ENCODE measurements at places on chromosomes 16 and 17.

- DNase-seq = no peak
Measured at GRCh38 chr16:89764711-89765201, 43.4 kb downstream of the ZNF276 start.

DNA sequence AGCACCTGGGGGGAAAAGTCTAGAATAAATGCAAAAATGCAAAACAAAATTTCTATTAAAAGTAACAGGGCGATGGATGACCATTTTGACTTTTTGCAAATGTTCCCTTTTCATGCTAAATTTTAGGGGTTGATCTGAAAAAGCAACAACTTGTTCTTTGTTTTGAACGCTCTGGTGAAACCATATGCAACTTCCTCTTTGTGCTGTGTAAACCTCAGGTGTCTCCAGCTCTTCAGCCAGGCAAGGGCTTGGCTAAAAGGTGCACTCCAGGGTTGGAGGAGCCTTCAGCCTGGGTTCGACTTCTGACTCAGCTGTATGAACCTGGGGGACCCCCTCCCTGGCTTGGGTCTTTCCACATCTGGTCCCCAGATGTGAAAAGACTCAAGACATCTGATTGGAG lies 9.5 kb downstream of the IRF8 start:
- DNase-seq = no peak

DNA sequence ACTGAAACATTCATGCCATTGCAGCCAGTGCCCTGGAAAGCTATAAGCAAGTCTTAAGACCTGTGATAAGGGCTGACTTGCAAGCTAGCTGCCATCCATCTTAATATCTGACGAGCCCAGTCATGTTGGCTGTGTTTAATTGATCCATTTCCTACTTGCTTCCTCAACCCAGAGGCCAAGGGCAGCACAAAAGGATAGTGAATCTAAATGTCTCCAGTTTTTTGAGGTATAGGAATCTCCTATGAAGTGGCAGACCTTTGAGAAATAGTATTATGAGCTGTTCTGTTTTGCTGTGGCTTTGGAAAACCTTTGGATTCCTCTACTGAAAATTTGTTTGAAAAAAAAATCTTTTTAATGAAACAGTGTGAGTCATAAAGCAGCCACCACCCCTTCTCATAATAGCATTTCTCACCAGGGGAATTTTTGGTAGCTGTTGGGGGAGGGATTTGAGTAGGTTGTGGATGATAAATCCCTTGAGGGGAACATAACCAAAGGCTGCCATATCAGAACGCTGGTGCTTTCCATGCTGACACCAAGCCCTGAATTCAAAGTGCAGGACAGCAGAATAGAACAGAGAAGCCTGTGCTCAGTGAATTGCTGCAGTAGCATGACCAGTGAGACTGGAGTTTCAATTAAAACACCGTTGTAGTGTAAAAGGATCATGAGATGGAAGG lies 12.9 kb downstream of the ZNRF1 start:
- peak; percentile 92 for DNase-seq

DNA sequence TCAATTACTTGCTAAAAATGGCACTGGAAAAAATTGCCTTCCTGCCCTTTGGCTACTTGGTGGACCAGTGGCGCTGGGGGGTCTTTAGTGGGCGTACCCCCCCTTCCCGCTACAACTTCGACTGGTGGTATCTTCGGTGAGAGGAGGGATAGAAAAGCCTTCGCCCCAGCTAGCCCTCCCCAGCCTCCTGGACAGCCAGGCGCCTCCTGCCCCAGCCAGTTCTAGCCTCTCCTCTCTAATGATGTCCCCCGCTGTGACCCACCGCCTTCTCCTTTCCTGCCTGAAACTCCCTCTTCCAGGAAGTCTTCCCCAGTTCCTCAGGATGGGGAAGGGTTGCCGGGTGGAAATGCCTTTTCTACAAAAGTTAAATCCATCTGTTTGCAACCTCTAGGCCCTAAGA lies 6.2 kb downstream of the ACE start:
- DNase-seq = no peak

GRCh38 chr17:50212121-50212843 lies 10.9 kb upstream of the COL1A1 start:
- no peak for DNase-seq

GRCh38 chr17:61723183-61723582 lies 132.2 kb upstream of the NACA2 start:
- no peak for DNase-seq

DNA sequence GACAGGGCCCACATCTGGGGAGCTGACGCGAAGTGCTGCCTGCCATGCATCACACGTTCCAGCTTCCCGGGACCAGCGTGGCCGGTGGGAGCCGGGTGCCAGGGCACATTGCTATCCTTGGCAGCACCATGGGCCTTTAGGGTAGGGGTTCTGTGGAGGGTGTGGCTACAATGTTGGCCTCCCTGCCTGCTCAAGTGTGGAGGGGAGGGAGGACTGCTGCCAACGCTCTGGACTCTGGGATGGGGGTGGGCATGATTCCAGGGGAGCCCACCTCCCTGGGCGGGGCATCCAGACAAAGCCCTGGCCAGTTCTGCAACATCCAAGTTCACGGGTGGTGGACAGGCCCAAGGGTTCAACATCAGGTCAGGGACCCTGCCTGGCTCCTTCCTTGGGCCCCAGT lies 13.9 kb downstream of the GRB7 start:
- no peak for DNase-seq

- no peak for DNase-seq
Measured at GRCh38 chr16:74053826-74054225, 242.8 kb upstream of the PSMD7 start.

GRCh38 chr16:87457709-87458423 lies 35.0 kb downstream of the ZCCHC14 start:
- peak; percentile 99 for DNase-seq

GRCh38 chr16:11528053-11528452 lies 58.7 kb downstream of the LITAF start:
- DNase-seq = no peak

GRCh38 chr17:38742411-38743308 lies 5.5 kb downstream of the PCGF2 start:
- no peak for DNase-seq

Measured in A172 (cell line).